ENCODE measurements at places on chromosomes 16 and 17.

GRCh38 chr17:72518753-72519597 is 398.2 kb downstream of the SOX9 start:
- DNase-seq, result no peak

DNA sequence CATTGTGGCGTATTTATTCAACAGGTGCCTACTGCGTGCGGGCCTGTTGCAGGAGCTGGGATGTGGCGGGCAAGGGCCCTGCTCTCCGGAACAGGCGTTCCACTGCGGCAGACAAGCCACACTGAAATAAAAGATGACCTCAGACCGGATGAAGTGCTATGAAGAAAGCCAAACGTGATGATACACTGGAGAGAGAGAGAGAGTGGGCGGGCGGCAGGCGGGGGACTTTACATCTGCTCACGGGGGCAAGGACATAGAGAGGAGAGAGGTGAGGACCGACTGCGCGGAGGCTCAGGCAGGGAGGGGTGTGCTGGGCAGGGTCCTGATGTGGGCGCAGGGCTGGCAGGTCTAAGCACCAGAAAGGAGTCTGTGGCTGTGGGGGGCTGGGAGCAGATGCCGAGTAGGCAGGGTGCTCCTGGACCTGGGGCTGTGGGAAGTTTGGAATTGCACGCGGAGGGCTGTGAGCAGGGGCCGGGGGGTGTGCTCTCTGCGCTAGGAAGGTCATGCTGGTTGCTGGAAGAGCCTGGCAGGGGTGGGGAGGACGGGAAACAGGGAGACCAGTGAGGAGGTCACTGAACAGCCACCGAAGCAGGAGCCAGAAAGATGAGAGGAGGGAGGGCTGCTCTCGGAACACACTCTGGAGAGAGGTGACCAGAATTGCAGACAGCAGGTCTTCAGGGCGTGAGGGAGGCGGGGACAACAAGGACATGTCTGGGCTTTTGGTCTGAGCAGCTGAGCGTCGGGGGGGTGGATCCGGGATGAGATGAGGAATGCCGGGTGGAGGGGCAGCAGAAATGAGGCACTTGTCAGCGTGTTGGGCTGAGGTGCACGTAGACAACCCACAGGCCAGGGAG is 9.9 kb downstream of the MXRA7 start:
- no peak for DNase-seq

GRCh38 chr16:14007450-14007849 is 63.7 kb upstream of the MRTFB start:
- no peak for DNase-seq

- DNase-seq, result no peak
Measured at GRCh38 chr17:74763565-74764387, 12.4 kb downstream of the NAT9 start.

DNA sequence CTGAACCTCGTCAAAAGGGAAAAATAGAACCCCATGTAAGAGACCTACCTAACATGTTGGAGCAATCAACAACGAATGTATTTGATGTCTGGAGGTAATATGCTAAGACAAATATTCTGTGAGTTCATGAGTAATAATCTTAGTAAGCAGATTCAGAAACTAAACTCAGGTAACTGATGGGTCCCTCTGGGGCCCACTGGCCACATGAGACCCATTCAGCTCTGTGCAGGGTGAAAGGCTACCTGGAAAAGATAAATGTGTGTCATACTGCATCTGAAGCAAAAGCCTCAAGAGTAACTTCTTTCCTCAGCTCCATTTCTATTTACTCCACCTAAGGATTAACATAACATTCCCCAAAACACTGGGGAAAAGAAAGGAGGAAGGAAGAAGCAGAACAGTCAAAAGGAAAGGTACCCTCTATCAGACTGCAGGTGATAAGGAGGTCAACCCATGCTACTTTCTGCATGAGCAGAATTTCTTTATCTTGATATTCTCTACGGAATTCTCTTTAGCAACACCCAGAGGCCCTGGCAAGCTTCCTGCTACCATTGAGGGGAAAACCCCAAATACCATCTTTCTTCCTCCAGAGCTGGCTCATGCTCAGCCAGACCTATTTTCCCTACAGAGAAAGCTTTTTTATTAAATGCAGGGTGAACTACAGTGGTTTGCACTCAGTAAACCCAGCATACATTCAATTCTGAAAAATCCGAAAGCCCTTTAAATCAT is 37.7 kb upstream of the ABCA6 start:
- no peak for DNase-seq

- no peak for DNase-seq
Measured at GRCh38 chr16:5060073-5060641, 5.6 kb downstream of the C16orf89 start.

GRCh38 chr17:76840443-76840767 is 27.8 kb upstream of the MGAT5B start:
- no peak for DNase-seq
